ENCODE measurements at places on chromosomes 5 and 9. TPM values are rescaled to one million over a fixed set of nuclear protein-coding genes. Genes with fewer than 3 reads are reported as not detected.

The CENPK gene
- not detected for total RNA-seq

The LHX3 gene
- total RNA-seq: not detected

The TEX48 gene
- total RNA-seq: not detected

The PLAC8L1 gene
- total RNA-seq: not detected

The ANKRD18B gene
- total RNA-seq: 0.25 TPM

The CBY3 gene
- total RNA-seq: not detected

DNA sequence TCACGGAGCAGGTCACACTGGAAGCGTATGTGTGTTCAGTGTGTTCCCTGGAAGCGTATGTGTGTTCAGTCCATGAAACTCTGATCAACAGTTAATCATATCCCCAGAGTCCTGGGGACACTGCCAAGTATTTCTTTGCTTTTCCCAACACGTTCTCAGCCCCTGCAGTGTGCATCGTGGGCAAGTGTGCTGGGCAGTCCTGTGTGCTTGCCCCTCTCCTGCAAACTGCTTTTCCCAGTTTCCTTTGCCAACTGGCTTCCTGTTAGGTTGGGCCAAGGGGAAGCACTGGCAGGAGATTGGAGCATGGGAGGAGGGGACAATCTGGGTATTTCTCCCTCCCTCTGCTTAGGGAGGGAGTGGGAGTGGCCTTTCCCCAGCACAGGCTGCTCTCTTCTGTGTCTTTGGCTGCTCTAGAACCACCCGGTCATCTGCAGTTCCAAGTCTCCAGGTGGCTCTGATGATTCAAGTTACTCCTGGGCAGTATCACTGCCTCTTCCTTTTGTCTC is 36.8 kb upstream of the NEK6 start:
- no peak overlapping the region for H3K4me3 ChIP-seq
- no peak for DNase-seq
- peak overlapping the region; percentile 7 for H3K27ac ChIP-seq
- H3K4me1 ChIP-seq: peaks cover 15% of the 10 kb centered on the region

GRCh38 chr5:138990986-138991590 is 116.0 kb upstream of the LRRTM2 start:
- H3K27me3 ChIP-seq: no peaks in the 10 kb centered on the region
- H3K4me1 ChIP-seq: no peaks in the 10 kb centered on the region
- H3K36me3 ChIP-seq: no peaks in the 10 kb centered on the region
- DNase-seq: no peak

- H3K4me3 ChIP-seq: peak overlapping the region; percentile 94
- peaks cover 23% of the 10 kb centered on the region for H3K27me3 ChIP-seq
- DNase-seq: no peak
- H3K4me1 ChIP-seq: peaks cover 14% of the 10 kb centered on the region
These were observed 1.4 kb downstream of the NR6A1 start for GRCh38 chr9:124769549-124770358.

DNA sequence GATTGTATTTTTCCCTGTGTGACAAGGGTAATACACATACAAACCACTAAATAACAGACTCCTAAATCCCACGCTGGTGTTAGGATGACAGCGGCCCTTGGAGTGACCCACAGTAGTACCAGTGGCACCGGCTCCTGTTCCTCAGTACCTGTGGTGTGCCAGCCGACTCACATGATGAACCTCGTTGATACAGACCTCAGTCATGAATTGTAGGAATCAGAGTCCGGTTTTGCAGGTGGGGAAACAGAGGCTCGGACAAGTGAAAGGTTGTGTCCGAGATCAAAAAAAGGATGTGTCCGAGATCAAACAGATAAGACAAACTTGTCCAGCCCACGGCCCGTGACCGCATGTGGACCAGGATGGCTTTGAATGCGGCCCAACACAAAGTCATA is 78.0 kb downstream of the AMBP start:
- H3K27me3 ChIP-seq: no peaks in the 10 kb centered on the region
- H3K27ac ChIP-seq: no peak overlapping the region
- H3K4me1 ChIP-seq: no peaks in the 10 kb centered on the region
- DNase-seq: no peak

DNA sequence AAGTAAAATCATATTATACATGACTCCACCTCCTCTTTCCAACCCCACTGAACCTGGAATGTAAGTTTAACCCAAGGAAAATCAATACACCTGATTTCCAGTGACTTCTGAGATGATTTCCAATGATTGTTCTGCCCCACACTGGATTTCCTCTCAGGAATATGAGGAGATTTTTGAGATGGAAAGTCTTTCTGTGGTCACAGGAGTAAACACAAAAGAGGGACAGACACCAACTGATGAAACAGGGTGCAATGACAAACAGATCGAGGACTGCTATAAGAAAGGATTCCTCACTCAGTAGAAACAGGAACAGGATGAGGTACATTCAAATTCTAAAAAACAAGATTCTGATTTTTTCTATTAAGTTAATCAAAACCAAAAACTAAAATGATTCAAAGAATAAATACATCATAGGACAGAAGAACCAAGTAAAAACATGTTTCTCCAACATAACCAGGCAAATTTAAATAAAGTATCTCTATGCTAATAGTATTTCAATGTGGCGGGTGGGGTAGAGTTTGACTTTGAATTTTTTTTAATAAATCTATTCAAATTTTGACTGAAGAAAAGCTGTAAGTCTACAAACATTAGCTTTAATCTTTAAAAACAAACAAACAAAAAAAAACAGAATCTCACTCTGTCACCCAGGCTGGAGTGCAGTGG is 42.1 kb downstream of the DTWD2 start:
- no peaks in the 10 kb centered on the region for H3K27me3 ChIP-seq
- H3K36me3 ChIP-seq: no peaks in the 10 kb centered on the region
- no peak overlapping the region for H3K27ac ChIP-seq
- H3K4me3 ChIP-seq: no peak overlapping the region
- no peaks in the 10 kb centered on the region for H3K4me1 ChIP-seq
- DNase-seq: no peak

DNA sequence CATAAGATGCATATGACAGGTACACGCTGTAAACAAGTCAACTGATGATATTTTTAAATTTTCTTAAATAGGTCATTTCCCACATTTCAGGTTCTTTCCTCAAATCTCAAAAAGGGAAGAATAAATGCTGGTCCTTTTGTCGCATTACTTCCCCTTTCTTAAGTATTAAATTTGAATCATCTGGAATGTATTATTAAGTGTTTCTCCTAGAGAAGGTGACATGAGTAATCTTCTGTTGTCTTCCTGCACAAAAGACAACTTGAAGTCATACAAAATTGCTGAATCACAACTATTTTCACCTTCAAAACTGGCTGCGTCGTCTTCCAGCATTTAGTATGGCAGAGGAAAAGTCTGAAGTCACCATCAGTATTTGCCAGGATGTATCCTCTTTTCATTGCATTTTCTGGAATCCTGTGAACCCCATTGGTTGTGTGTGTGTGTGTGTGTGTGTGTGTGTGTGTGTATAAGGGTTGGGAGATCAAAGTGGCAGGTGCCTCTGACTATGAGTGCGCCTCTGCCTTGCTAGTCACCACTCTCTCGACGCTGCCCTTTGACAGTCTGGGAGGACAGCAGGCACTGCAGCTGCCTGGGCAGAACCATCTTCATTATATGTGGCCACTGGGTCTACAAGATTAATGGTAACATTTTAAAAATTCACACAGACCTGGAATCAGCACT is 86.9 kb downstream of the MVB12B start:
- H3K27ac ChIP-seq: no peak overlapping the region
- H3K27me3 ChIP-seq: no peaks in the 10 kb centered on the region
- DNase-seq: no peak
- H3K36me3 ChIP-seq: no peaks in the 10 kb centered on the region
- no peak overlapping the region for H3K4me3 ChIP-seq
- no peaks in the 10 kb centered on the region for H3K4me1 ChIP-seq

DNA sequence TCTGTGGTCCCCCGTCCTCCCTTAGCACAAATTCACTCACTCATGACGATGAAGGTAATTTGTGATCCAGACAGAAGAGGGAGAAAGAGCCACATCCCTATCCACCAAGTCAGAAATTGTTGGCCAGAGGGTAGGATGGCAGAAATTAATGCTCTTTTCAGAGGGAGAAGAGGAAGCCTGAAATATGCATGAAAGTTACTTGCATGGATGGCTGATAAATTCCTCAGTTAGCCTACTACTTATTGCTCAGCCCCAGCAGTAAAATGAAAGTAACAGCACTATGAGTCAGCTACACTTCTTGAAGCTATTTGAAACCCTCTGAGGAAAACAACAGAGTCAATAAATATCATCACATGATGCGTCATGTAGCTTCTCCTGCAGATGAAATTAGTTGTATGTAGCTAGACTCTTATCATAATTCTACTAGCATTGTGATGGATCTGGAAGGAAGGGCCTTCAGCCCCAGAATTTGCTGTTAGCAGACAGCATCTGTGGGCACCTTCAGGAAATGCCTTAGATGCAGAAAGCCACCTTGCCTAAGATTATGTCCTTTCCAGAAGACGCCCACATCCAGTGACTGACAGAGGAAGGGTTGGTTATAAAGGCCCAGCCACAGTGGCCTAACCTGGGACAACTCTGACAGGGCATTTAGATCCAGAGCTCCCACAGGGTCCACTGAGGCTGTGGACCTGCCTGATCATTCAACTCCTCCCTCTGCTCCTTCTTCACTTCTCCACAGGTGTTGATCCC is 81.2 kb upstream of the CCDC112 start:
- no peaks in the 10 kb centered on the region for H3K27me3 ChIP-seq
- no peak for DNase-seq
- H3K36me3 ChIP-seq: no peaks in the 10 kb centered on the region
- H3K4me3 ChIP-seq: no peak overlapping the region
- H3K4me1 ChIP-seq: peaks cover 17% of the 10 kb centered on the region

DNA sequence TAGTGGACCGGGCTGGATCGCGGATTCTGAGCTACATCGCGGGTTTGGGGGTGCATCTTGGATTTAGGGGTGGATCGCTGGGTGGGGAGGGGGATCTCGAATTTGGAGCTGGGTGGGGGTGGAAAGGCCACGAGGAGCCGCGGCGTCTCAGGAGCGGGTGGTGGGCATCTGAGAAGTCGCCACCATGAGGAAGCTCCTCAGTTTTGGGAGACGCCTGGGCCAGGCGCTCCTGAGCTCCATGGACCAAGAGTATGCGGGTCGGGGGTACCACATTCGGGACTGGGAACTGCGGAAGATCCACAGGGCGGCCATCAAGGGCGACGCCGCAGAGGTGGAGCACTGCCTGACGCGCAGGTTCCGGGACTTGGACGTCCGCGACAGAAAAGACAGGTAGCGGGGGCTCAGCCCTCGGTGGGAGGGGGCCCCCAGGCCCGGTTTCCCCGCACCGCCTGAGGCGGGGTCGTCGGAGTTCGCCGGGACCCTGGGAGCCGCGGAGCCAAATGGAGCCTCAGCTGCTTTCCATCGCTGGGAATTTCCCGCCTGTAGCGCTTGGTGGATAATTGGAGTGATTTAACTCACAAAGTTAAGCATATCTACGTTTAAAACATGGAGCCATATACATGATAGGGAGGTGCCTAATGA is 376 bp downstream of the ANKRD18B start:
- peak overlapping the region; percentile 18 for H3K4me3 ChIP-seq
- H3K27me3 ChIP-seq: peaks cover 5% of the 10 kb centered on the region
- no peaks in the 10 kb centered on the region for H3K36me3 ChIP-seq
- peaks cover 8% of the 10 kb centered on the region for H3K4me1 ChIP-seq
- no peak for DNase-seq

DNA sequence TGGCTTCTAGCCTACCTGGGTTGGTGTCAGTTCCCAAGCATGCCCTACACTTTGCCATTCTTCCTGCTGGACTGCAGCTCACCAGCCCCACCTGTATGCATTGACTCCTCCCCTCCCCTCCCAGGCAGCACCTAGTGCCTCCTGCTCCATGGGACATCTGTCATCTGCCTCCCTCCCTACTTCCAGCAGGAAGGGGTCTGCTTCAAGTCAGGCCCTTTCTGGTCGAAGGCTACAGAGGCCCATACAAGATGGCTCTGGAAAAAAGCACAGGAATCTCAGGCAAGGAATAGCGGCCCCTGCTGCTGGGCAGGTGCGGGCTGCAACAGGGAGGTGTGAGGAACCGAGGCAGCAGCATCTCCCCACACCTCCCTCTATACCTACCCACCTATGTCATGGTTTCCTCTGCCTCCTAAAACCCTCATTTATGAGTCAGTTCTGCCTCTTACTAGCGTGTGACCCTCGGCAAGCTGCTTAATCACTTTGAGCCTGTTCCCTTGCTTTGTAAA is 19.7 kb downstream of the WWC1 start:
- DNase-seq: no peak
- no peak overlapping the region for H3K27ac ChIP-seq
- no peak overlapping the region for H3K4me3 ChIP-seq
- H3K27me3 ChIP-seq: no peaks in the 10 kb centered on the region

DNA sequence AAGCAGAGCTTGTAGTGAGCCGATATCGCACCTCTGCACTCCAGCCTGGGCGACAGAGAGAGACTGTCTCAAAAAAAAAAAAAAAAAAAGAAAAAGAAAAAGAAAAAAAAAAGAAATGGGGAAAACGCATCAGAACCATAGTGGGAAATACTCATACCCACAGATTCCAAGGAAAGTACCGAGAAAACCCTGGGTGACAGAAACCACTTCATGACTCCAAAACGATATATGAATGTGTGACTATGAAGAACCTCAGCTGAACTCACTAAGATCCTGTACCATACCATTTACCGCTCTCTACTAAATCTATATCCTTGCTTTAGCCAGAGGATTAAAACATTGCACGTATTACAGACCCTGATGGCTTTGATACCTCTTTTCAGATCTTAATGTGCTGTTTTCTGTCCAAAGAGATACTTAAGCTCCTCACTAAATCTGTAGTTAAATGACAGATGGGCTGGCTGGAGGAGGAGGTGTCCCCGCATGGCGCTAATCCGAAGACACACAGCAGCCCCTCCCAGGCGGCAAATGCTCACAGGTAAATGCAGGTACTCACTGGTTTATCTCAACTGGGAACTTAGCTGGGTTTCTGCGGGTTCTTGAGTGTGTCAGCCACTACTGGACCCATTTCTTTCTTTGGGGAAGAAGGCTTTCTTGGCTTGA is 2.8 kb downstream of the LPCAT1 start:
- H3K4me1 ChIP-seq: peaks cover 23% of the 10 kb centered on the region
- H3K36me3 ChIP-seq: no peaks in the 10 kb centered on the region
- no peak overlapping the region for H3K4me3 ChIP-seq
- no peak for DNase-seq

DNA sequence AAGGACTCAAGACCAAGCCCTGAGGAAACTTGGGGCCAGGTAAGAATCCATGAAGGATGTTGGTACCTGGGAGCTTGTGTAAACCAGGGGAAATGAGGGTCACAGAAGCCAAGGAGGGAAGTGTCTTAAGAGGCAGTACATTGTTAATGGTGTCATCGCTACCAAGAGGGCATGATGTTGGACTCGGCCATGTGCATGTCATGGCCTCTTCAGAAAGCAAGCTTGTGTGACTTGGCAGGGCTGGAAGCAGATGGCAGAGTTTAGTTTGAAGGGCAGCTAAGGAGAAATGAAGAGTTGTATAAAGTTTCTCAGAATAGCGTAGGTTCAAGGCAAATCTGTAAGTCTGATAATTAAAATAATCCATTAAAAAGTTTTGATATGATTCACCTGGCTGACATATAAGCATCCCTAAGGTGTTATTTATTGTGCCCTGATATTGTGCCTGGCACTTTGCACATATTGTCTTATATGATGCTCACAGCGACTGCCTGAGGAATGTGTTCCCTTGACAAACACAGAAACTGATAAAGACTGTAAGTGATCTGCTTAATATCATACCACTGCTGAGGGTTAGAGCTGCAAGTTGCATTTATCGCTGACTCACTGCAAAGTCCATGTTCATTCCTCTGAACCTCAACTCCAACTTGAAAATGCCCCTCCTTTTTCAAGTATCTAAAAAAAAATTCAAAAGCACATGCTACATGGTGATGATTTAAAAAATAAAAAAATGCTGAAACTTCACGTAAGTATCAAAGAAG is 81.3 kb upstream of the PTPN3 start:
- H3K36me3 ChIP-seq: no peaks in the 10 kb centered on the region
- H3K27ac ChIP-seq: no peak overlapping the region
- H3K4me1 ChIP-seq: no peaks in the 10 kb centered on the region
- no peak overlapping the region for H3K4me3 ChIP-seq
- no peaks in the 10 kb centered on the region for H3K27me3 ChIP-seq
